ENCODE measurements at places on chromosomes 3 and 15.

GRCh38 chr3:23762214-23762613 lies 43.5 kb upstream of the UBE2E1 start:
- no peak for DNase-seq

- no peak for DNase-seq
Observed at GRCh38 chr3:24259901-24260512, 234.6 kb downstream of the THRB start.

DNA sequence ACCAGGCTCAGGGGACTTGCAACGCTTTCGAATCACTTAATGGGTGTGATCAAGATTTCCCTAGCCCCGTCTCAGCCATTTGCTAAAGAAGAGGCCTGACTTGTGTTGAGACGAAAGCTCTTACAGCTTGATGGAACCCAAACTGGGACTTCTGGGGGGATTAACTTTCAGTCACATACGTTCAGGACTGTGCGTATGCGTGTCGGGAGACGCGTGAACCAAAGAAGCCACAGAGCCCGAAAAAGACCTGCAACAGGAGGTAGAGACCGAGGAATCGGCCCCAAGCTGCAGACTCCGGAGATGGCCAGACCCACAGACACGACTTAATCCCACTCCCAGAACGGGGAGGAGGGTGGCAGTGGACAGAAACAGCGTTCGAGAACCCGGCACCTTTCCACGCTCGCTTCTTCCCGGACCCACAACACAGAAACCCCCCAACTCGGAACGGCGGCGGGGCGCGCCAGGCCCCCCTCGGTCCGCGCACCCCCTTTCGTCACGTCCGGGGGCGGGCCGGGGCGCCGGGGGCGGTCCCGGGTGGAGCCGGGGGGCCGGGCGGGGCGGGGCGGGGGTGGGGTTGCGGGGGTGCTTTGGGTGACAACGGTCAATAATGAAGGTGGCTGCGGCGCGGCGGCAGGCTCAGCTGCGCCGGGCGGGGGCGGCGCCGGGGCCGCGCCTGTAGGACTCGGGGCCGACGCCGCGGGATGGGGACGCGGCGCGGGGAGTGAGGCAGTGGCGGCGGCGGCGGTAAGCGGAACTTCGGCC lies at the start of gene ATP11B:
Gene ATP11B, plus strand, starts transcription at position 604 of the 762 bp plus-strand sequence. CDS start 256 bp downstream, outside the sequence.
- peak; percentile 78 for DNase-seq

DNA sequence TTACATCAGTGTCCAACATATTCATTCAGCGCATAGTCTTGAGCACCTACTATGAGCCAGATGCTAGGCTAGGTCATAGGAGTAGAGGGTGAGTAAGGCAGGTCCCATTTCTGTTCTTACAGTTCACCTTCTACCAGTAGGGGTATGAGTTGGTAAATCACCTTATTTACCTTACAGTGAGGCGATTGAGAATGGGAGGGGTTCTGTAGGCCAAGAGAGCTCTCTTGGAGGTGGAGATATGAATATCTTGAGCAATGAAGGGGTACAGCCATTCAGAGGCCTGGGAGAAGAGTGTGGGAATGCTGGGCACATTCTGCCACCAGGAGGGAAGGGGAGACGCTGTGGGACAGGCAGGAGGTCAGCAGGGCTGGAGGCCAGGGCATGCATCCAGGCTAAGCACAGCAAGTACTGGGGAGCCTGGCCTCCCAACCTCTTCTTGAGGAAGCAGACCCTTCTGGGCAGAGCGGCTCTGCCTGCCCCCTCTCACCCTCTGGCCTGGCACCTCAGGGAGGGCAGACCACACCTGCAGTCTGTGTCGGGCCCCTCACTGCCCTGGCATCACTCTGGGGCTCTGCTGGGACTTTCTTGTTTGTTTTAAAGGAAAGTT lies 123.4 kb downstream of the EEFSEC start:
- DNase-seq = no peak

DNA sequence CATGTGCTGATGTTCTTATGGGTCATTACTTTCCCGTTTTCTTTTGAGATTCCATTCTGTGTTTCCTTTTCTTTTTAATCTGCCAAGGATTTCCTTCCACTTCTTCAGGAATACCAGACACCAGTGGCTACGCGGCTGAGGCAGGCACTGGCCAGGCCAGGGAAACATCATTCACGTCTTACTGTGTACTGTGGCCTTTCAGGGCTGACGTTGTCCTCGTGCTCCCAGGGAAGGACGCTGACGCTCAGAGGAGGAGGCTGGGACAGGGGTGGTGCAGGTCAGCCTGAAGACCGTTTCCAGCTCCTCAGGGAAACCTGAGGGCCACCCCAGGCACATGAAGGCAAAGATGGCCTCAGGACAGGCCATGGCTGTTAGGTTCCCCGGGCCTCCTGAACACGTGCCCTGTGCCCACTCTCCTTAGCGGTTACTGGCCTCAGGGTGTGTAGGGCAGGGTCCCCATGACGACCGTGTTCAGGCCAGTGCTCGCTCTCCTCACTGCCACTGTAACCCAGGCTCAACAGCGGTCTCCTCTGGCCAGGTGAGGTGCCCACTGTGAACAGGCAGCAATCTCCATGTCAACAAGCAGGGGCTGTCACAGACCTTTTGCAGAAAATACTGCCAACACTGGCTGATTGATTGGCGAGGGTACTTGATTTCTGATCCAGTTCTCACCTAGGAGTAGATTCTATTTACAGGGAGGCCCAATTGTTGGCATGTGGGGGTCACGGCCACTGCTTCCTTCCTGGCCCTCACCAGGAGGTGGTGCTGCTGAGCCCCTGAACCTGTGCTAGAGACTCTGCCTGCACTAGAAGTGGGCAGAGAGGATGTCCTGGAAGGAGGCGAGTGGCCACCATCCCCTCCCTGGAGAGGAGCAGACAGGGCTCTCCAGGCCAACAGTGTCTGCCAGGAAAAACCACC lies 169.5 kb downstream of the ATP10A start:
- peak; percentile 44 for DNase-seq

GRCh38 chr3:45477041-45477725 lies 88.8 kb downstream of the LARS2 start:
- no peak for DNase-seq

- no peak for DNase-seq
Observed at GRCh38 chr15:31266712-31267111, 59.9 kb upstream of the KLF13 start.

DNA sequence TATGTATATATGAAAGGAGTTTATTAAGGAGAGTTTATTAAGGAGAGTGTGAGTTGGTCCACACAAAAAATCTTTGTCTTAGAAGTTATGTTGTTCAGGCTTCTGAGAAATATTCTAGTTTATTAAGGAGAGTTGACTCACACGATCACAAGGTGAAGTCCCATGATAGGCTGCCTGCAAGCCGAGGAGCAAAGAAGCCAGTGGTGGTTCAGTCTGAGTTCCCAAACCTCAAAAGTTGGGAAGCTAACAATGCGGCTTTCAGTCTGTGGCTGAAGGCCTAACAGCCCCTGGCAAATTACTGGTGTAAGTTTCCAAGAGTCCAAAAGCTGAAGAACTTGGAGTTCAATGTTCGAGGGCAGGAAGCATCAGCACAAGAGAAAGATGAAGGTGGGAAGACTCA lies 42.4 kb upstream of the DAZL start:
- no peak for DNase-seq

DNA sequence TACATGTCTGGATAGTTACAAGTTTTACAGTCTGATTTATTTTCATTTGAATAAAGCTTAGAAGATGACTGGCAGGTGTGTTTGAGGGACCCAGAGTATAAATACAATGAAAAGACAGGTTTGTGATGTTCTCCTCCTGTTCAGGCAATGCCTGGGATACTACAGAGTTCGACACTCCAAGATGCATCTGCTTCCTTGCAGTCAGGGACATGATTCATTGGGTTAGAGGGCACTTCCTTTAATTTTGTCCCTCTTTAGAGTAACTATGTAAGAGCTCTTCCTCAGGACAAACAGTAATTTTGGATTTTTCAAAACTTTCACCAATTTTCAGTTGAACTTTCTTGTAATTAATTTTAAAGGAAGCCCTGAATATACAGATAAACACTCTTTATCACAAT lies 102.0 kb downstream of the LMLN start:
- no peak for DNase-seq

All from activated naive CD4-positive, alpha-beta T cell treated with anti-CD3 and anti-CD28 coated beads, Interleukin-2, amount 50 U/mL, for 16 hours (primary cell).